Right atrium auricular region (tissue), 2 donors: ENCODE measurements at places on chromosomes 7 and 10. TPM values are rescaled to one million over a fixed set of nuclear protein-coding genes. Genes with fewer than 3 reads are reported as not detected.

The ACTL6B gene
- not detected for total RNA-seq

GRCh38 chr10:67668448-67668847 is 27.5 kb downstream of the CTNNA3 start:
- DNase-seq: no peak
- H3K4me3 ChIP-seq: no peak overlapping the region
- H3K27ac ChIP-seq: no peak overlapping the region
- no peaks in the 10 kb centered on the region for H3K4me1 ChIP-seq

GRCh38 chr10:4807761-4808507 is 18.1 kb upstream of the AKR1E2 start:
- no peaks in the 10 kb centered on the region for H3K27me3 ChIP-seq
- no peaks in the 10 kb centered on the region for H3K36me3 ChIP-seq
- H3K4me1 ChIP-seq: no peaks in the 10 kb centered on the region
- no peak overlapping the region for H3K27ac ChIP-seq
- H3K4me3 ChIP-seq: no peak overlapping the region

DNA sequence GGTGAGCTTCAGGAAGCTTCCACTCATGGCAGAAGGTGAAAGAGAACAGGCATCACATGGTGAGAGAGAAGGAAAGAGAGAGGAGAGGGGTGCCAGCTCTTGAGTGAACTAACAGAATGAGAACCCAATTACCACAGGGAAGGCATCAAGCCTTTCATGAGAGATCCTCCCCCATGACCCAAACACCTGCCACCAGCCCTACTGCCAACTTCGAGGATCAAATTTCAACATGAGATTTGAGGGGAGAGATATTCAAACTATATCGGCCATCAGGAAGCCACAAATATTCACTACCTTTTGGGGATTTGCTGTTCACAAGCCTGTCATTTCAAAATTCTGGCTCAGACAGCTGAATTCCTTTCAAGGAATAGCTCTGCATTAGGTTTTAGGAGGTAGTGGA is 39.9 kb upstream of the SMNDC1 start:
- no peaks in the 10 kb centered on the region for H3K27me3 ChIP-seq
- H3K4me3 ChIP-seq: no peak overlapping the region
- no peak overlapping the region for H3K27ac ChIP-seq
- H3K4me1 ChIP-seq: no peaks in the 10 kb centered on the region
- DNase-seq: no peak

GRCh38 chr7:38975944-38976392 is 1.7 kb upstream of the POU6F2 start:
- DNase-seq: no peak
- peaks cover 6% of the 10 kb centered on the region for H3K27me3 ChIP-seq
- H3K4me3 ChIP-seq: no peak overlapping the region
- H3K36me3 ChIP-seq: no peaks in the 10 kb centered on the region
- H3K4me1 ChIP-seq: no peaks in the 10 kb centered on the region

The UCMA gene
- total RNA-seq: not detected

DNA sequence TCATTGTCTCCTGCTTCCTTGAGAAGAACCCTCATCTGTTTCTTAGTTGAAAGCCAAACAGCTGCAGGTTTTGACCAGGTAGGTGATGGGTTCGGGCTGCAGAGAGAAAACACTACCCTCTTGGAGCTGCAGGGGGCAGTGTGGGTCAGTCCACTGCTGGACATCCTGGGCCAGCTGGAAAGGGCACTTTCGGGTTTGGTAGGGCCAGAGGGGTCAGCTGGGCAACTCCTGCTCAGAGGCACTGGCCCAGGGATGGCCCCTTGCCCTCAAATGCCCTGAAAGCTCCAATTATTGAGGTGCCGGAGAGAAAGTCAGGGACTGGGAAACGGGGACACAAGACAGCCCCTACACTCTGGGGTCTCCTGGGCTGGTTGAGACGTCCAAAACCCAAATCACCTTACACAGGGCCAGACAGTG is 90.7 kb downstream of the MKI67 start:
- H3K27ac ChIP-seq: no peak overlapping the region
- no peak overlapping the region for H3K4me3 ChIP-seq
- DNase-seq: peak; percentile 68
- no peaks in the 10 kb centered on the region for H3K4me1 ChIP-seq
- H3K27me3 ChIP-seq: no peaks in the 10 kb centered on the region

The STEAP1 gene
- 8.7 TPM for total RNA-seq

The PRLHR gene
- not detected for total RNA-seq

DNA sequence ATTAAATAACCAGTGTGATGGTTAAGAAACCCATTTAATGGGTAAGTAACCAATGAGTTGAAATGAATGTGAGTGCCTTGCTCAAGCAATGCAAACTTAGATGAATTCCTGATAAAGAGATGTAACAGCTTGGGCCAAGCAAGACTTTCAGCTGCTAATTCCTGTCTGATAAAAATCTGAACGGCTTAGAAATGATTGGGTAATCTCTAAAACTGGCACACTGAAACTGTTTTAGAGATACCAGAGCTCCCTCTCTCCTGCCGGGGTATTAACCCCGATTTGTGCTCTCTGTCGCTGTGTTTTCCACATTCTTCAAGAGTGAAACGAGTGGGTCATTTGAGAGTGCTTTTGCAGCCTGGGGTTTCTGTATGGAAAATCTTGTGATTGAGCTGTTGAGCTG is 534.9 kb upstream of the GALNT17 start:
- H3K4me3 ChIP-seq: no peak overlapping the region
- DNase-seq: no peak
- no peaks in the 10 kb centered on the region for H3K36me3 ChIP-seq
- no peak overlapping the region for H3K27ac ChIP-seq

DNA sequence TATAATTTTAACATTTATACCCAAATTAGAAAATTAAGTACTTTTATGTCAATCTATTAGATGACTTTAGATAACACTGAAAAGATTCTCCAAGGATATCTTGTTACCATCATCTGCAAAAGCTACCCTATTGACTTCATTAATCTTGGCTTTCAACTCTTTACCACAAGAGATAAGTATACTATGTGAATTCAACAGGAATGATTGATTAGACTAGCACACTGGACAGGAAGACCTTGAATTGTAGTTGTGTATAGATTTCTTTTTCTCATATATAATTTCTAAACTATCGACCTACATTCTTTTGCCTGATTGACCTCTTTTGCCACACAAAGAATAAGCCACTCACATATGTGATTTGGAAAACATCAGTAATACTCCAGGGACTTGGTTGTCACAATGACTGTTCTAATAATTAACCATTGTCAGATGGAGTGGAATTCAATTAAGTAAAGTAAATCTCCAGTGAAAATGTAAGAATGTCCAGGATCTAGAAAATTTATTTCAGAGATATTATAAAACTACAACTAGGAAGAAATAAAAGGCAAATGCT is 1132.0 kb downstream of the SORCS1 start:
- no peak overlapping the region for H3K4me3 ChIP-seq
- no peaks in the 10 kb centered on the region for H3K36me3 ChIP-seq
- H3K27ac ChIP-seq: no peak overlapping the region
- DNase-seq: no peak
- H3K4me1 ChIP-seq: no peaks in the 10 kb centered on the region

- H3K27ac ChIP-seq: peak overlapping the region; percentile 21
- peak; percentile 81 for DNase-seq
- no peaks in the 10 kb centered on the region for H3K27me3 ChIP-seq
- no peaks in the 10 kb centered on the region for H3K36me3 ChIP-seq
These were observed 26.1 kb downstream of the IL15RA start for GRCh38 chr10:5951167-5951711.

GRCh38 chr7:22296916-22297315 is 60.0 kb downstream of the RAPGEF5 start:
- H3K36me3 ChIP-seq: no peaks in the 10 kb centered on the region
- H3K4me3 ChIP-seq: no peak overlapping the region
- no peaks in the 10 kb centered on the region for H3K27me3 ChIP-seq
- no peak overlapping the region for H3K27ac ChIP-seq
- peaks cover 4% of the 10 kb centered on the region for H3K4me1 ChIP-seq

The CYP2C19 gene
- total RNA-seq: not detected

The WDR91 gene
- total RNA-seq: 3.3 TPM

DNA sequence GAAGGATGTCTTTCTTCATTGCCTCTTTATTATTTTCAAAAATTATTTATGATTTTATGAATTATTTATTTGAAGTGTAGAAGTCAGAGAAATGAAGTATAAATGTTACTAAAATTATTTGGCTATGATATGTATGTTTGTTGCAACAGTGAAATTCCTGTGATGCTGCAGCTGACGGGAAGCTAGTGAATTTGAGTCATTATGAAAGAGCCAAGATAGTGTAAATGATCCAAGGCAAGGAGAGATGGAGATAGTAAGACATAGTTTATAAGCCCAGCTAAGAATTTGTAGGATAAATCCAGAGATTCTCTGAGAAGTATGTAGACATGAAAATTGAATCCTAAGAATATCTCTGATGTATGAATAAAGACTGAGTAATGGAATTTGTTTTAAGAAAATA is 30.8 kb downstream of the CASD1 start:
- no peaks in the 10 kb centered on the region for H3K4me1 ChIP-seq
- no peaks in the 10 kb centered on the region for H3K27me3 ChIP-seq
- no peak overlapping the region for H3K4me3 ChIP-seq
- peaks cover 5% of the 10 kb centered on the region for H3K36me3 ChIP-seq
- no peak overlapping the region for H3K27ac ChIP-seq

- H3K36me3 ChIP-seq: no peaks in the 10 kb centered on the region
- H3K4me3 ChIP-seq: no peak overlapping the region
- no peak for DNase-seq
- H3K27ac ChIP-seq: no peak overlapping the region
- H3K4me1 ChIP-seq: no peaks in the 10 kb centered on the region
- H3K27me3 ChIP-seq: no peaks in the 10 kb centered on the region
These were observed 12.7 kb upstream of the SNX8 start for GRCh38 chr7:2326951-2327350.

GRCh38 chr7:129161524-129162225 is 17.2 kb downstream of the TSPAN33 start:
- H3K4me3 ChIP-seq: no peak overlapping the region
- H3K4me1 ChIP-seq: no peaks in the 10 kb centered on the region
- no peak overlapping the region for H3K27ac ChIP-seq
- H3K27me3 ChIP-seq: no peaks in the 10 kb centered on the region

DNA sequence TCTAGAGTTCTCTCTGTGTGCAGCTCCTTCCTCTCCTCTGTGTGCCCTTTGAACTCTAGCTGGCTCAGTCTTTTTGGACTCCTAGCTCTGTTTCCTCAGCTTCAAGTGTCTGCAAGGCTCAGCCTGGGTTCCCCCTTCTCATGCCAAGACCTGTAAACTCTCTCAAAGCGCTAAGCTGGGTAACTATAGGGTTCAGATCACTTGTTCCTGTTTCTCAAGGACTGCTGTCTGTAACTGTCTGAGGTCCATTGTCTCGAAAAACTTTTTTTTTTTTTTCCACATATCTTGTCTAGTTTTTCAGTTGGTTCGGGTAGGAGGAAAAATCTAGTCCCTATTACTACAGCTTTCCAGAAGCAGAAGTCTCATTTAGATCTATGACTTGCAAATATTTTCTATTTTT is 46.6 kb upstream of the PPP1R17 start:
- H3K27ac ChIP-seq: no peak overlapping the region
- no peak overlapping the region for H3K4me3 ChIP-seq
- H3K36me3 ChIP-seq: no peaks in the 10 kb centered on the region
- no peaks in the 10 kb centered on the region for H3K4me1 ChIP-seq
- DNase-seq: no peak

DNA sequence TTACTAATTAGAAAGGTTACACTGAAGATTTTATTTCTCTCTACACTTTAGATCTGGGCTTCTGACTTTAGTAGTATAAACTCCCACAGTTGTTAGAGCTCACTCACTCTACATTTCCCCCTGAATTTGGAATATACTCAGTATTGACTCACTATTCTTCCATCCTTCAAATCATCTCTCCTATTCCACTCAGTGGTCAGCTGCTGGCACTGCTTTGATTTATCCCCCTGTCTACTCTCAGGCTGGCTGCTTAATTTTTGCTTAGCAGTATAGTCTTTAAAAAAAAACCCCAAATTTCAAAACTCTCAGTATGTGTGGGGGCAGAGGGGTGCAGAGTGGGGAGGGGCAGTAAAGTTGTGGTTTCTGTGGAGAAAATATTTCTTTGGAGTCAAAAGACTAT is 68.9 kb downstream of the CDK6 start:
- H3K27me3 ChIP-seq: no peaks in the 10 kb centered on the region
- no peaks in the 10 kb centered on the region for H3K36me3 ChIP-seq
- H3K27ac ChIP-seq: no peak overlapping the region
- peaks cover 26% of the 10 kb centered on the region for H3K4me1 ChIP-seq
- no peak for DNase-seq

DNA sequence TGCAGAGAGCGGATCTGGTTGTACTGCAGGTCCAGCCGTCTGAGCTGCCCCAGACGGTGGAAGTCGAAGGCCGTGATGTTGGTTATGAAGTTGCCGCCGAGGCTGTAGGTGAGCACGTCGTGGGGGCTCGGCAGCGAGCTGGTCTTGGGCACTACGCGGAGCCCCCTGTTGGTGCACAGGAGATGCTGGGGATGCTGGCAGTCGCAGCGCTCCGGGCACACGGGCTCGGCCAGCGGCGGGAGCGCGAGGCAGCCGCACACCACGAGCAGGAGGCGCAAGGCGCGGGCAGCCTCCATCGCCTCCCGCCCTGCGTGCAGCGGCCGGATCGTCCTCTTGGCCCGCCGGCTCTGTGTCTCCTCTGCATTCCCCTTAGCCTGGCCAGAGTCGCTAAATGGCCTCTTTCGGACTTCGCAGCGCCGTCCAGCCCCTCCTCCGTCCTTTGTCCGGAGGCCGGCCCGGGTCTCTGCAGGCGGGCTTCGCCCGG is 337 bp downstream of the TRIL start:
- peaks cover 46% of the 10 kb centered on the region for H3K4me1 ChIP-seq
- peak overlapping the region; percentile 42 for H3K4me3 ChIP-seq
- DNase-seq: no peak
- H3K27me3 ChIP-seq: no peaks in the 10 kb centered on the region

GRCh38 chr7:131540491-131541162 is 15.8 kb downstream of the PODXL start:
- no peaks in the 10 kb centered on the region for H3K27me3 ChIP-seq
- no peak overlapping the region for H3K4me3 ChIP-seq
- H3K27ac ChIP-seq: peak overlapping the region; percentile 86
- no peaks in the 10 kb centered on the region for H3K36me3 ChIP-seq
- H3K4me1 ChIP-seq: peaks cover 87% of the 10 kb centered on the region
- no peak for DNase-seq

DNA sequence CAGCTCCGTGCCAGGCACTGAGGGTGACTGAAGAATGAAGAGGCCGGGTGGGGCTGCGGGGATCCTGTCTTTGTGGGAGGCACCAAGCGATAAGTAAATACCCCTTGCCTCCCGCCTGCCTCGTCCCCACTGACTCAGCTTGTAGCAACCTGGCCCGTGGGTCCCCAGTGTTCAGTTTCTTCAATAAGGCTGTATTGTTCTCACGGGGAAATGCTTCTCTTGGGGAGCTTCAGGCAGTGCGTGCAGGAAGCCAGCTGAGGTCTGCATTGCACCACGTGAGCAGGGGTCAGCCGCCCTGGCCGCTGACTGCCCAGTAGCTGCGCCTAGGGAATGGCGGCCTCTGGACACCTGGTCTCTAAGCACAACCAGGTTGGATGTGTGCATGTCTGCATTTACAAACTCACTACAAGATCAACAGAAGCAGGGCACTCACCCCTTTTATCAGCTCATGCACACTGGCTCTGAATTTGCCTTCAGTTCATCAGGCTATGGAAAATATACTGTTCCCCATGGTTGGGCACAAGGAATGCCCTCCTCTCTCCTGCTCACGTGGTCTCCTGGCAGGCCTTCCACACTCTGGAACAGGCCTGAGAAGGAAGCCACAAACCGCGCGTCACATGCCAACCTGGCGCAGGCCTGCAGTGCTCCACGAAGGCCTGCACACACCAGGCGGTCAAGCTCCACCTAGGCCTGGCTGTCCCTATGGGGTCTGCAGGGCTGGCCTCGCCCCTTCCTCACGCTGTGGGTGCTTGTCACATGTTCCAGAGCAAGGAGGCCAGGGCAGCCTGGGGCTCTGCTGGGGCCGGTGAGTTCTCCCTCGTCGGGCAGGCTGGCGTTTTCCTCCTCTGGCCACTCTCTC is 135.7 kb upstream of the RNF32 start:
- H3K4me1 ChIP-seq: no peaks in the 10 kb centered on the region
- H3K36me3 ChIP-seq: no peaks in the 10 kb centered on the region
- no peak overlapping the region for H3K27ac ChIP-seq
- no peak overlapping the region for H3K4me3 ChIP-seq
- H3K27me3 ChIP-seq: no peaks in the 10 kb centered on the region
